ENCODE measurements at places on chromosomes 7 and 10.

GRCh38 chr7:132580717-132581285, 4.5 kb upstream of the PLXNA4 start:
- DNase-seq: peak; percentile 62

DNA sequence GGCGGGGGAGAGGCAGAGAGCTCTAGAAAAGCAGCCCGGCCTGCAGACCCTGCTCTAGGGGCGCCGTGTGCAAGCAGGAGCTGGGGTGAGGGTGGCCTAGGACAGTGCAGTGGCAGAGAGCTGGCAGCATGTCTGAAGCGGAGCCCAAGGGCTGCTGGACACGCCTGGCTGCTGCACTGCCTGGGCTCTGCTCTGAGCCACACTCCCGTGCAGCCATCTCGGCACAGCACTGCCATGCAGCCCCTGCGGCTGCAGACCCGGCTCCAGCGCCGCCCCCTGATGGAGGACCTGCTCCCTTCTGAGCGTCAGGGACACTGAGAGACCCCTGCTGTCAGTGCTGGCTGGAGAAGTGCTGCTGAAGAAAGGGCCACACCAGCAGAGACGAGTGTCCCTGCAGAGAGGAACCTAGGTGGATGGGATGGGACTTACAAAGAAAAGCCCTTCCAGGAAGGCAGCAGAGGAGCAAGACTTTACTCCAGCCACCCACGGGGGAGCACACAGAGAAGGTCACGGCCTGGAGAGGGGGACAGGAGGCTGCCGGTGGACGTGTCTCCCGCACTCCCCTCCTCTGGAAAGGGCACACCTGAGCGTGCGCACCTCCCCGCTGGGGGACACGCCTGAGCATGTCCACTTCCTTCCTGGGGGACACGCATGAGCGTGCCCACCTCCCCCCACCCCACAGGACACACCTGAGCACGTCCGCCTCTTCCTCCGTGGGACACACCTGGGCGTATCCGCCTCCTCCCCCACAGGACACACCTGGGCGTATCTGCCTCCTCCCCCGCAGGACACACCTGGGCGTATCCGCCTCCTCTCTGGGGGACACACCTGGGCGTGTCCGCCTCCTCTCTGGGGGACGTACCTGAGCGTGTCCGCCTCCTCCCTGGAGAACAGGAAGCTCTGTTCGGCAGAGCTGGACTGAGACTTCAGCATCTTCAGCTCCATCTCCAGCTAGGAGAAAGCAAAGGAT, 252.9 kb downstream of the MAD1L1 start:
- no peak for DNase-seq

DNA sequence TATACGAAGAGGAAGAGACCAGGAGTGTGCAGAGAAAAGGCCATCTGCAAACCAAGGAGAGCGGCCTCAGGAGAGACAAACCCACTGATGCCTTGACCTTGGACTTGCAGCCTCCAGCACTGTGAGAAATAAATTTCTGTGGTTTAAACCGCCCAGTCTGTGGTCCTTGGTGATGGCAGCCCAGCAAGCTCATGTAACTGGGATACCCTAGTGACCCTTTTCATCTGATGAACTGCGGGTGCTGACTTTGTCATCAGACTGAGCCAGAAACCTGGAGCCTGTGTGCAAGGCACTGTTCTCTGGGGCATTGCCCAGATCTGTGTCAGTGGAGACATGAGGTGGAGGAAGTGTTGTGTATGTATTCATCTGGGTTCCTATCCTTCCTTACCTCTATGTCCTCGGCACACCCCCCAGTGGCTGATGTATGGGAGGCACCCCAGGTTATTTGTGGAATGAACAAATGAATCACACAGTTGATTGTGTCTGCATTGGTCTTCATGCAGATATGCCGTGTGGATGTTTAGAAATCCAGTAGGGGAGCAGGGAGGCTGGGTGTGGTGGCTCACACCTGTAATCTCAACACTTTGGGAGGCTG, 64.5 kb upstream of the BTBD16 start:
- no peak for DNase-seq

- DNase-seq: no peak
Observed at GRCh38 chr7:135168001-135168400, 2.5 kb downstream of the CYREN start.

DNA sequence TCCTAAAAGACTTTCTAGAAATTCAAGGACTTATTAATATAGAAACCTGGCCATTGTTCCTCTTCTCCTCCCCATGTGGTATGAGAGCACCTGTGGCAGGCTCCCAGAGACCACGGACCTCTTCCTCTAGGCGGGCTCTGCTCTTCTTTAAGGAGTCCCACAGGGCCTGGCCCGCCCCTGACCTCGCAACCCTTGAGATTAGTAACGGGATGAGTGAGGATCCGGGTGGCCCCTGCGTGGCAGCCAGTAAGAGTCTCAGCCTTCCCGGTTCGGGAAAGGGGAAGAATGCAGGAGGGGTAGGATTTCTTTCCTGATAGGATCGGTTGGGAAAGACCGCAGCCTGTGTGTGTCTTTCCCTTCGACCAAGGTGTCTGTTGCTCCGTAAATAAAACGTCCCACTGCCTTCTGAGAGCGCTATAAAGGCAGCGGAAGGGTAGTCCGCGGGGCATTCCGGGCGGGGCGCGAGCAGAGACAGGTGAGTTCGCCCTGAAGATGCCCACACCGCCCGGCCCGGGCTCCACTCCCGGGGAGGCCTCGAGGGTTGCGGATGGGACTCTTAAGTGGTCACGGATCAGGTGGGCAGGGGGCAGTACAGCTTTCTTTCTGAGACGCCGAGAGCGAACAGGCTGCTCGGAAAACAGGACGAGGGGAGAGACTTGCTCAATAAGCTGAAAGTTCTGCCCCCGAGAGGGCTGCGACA, at the start of gene SLC26A4:
Gene SLC26A4, plus strand, starts transcription at position 448 of the 700 bp plus-strand sequence. CDS start 814 bp downstream, outside the sequence.
- DNase-seq: no peak

- DNase-seq: no peak
Observed at GRCh38 chr10:79274279-79275104, 72.8 kb upstream of the PPIF start.

- DNase-seq: no peak
Observed at GRCh38 chr10:118207470-118208007, 134.6 kb downstream of the FAM204A start.

DNA sequence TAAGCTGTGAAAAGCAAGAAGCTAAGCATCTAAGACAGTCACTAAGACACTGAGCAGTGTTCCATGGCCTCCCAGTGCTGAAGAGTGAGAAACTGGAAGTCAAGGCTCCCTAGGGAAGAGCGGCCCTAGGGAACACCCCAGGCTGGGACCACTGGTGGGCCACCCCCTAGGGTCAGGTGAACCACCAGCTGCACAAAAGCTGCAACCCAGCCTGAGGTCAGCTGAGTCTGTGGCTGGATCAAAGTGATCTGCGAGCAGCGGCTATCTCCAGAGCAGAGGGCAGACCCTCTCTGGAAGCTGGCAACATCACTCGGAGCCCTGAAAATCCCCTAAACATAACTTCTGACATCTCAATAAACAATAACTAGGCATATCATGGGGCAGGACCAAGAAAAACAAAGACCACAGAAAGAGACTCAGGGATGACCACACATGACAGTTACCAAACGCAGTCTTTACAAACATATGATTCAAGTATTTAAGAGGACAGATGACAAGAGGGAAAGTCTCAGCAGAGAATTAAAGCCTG, 125.8 kb downstream of the DLG5 start:
- no peak for DNase-seq

DNA sequence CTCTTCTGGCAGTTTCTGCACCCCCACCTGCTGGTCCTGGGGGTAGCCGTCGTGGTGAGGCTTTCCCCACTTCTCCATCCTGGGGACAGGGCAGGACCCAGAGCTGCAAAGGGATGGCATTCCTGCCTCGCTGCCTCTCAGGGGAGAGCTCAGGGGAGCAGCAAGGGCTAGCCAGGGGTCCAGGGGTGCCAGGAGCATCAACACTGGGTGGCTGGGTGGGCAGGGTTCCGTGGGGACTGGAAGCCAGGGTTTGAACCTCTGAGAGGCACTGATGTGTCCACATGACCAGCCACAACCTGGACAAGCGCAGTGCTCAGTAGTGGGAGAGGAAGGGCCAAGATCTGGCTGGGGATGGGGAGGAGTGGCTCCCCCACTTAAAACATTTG, 5.6 kb downstream of the ABCB8 start:
- no peak for DNase-seq

DNA sequence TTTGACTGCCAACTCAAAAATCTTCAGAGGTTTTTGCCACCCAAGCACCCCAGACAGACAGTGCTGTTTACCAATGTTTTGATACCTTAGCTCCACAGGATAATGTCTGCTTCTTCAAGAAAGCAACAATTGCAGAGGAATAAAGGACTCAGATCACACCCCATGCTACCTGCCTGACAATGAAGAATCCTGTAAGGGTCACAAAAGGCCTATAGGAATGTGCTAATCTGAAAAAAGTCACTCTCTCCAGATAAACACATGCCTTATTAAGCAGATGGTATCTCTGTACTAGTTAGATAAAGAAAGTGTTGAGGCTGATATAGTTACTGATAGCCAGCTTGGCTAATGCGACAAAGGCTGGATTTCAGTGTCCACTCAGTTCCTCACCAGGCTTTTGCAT, 1076.7 kb upstream of the SORCS1 start:
- DNase-seq: no peak

DNA sequence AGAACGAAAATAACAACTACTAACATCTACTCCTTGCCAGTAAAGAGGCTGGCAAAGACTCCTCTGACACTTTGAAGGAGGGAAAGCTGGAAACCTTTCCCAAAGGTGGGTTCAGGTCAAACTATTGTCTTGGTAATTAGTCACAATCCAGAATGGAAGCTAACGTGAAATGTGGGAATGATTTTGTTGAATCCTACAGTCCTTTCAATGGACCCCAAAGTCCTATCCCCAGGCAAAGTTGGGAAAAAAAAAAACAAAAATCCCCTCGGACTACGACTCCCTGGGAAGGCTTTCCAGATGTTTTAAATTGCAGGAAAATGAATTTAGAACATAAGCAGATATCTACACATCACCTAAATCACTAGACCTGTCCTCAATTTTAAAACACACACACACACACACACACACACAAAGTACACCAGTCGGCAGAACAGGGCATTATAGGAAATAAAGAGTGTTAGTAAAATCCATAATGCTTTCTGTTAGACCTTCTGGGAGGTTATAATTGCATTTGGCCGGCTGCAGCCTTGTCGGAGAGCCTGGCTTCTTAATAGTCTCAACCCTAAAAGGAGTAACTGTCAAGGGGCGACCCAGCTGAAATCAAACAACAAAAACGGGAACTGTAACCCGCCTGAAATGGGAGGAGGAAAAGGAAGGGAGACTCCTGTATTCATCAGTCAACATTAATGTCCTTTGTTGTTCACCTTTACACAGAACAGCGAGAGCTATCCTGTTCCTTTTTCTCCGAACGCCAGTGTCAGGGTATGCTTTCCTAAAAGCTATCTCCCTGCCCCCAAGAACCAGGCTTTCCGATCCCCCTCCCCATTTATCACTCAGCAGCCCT, 1.5 kb downstream of the DOCK4 start:
- DNase-seq: no peak

DNA sequence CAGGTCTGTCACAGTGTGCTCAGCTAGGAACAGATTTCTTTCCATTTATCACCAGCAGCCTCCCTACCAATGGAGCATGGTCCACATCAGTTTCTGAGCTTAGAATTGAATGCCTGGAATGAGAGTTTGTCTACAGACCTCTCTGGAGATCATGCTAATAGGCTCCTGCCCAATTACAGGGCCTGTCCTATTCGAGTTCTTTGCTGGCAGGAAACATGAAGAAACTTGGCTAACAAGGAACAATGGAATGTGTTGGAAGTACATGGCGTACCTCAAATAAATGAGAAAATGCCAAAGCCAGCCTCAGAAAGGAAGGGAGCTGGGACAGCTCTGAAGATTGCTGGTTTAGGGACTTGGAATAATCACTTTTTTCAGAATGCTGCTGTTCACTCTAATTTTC, 186.0 kb upstream of the AKR1E2 start:
- no peak for DNase-seq

DNA sequence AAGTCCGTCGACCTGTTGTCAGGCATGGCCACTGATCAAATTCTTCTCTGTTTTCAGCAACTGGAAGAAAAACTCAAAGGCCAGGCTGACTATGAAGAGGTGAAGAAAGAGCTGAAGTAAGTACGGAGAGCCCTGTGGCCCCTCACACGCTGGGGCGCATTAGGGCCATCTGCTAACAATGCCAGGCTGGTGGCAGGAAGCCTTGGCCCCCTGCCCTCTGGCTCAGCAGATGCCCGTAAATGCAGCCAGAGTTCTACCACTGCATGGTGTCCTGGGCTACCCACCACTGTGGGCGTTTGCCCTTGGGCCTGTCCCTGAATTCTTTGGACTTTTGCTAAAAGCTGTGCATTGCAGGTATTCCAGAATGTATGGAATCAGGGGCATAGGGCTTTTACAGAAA, 96.9 kb upstream of the SH2B2 start:
- DNase-seq: no peak

GRCh38 chr7:96910486-96910885, 94.9 kb upstream of the DLX6 start:
- no peak for DNase-seq

DNA sequence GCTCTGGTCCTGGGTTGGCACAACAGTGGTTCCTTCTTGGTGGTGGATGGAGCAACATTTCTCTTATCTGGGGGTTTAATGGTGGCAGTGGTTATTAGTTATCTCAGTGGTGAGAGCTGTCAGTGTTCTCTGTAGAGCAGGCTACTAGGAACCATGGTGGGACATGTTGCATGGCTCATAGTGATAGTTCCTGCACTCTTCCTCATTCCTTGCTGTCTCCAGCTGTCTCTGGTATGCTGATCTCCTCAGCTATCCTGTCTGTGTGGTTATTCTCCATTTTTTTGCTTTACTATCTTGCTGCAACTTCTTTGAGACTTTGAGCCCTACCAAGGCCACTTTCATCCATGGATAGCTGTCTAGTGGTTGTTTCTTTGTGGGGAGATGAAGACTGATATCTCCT, 44.0 kb downstream of the CCDC7 start:
- DNase-seq: no peak

DNA sequence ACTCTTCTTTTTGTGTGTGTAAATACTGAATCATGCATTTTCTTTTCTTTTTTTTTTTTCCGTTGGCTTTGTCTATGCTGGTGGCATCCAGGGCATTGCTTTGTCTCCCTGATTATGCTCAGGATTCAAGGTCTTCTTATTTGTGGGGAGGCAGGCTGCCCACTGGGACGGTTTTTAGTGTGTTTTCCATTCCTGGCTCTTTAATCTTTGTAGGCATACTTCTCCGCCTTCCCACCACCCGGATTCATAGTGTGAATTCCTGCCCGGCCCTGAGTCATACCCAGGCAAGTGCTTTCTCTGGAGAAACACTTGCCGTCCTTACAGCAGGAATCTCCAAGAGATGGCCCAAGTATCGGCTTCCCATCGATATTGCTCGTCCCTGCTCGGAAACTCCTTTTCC, 5.2 kb downstream of the ZNF655 start:
- no peak for DNase-seq

DNA sequence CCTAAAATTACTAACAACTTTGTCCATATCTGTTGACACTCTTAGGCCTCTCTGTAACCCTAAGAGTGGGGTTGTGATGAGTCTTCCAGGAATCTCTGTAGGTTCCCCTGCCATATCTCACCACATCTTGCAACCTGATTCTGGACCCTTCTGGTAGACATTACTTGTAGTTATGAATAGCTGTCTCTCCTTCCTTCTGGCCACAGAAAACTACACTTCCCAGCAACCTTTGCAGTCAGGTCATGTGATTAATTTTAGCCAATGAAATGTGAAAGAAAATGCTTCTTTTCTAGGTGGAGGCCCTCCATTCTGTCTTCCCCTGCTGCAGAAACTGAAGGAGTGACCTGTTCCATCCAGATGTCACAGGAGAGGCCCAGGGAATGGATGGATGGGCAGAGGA, 147.6 kb upstream of the AOAH start:
- DNase-seq: peak; percentile 21

Data from HCT116 (cell line).